ENCODE measurements at places on chromosomes 16 and 17. TPM values are rescaled to one million over a fixed set of nuclear protein-coding genes. Genes with fewer than 3 reads are reported as not detected.

SLC52A1 gene
- total RNA-seq, result 0.72 TPM

PRSS36 gene
- total RNA-seq, result 0.51 TPM

FBXL19 gene
- 19.5 TPM for total RNA-seq

MARF1 gene
- 13.2 TPM for total RNA-seq

Measured in A549 treated with CpdA at 1 μM for 4 hours (cell line).